ENCODE measurements at places on chromosomes 2 and 18.

DNA sequence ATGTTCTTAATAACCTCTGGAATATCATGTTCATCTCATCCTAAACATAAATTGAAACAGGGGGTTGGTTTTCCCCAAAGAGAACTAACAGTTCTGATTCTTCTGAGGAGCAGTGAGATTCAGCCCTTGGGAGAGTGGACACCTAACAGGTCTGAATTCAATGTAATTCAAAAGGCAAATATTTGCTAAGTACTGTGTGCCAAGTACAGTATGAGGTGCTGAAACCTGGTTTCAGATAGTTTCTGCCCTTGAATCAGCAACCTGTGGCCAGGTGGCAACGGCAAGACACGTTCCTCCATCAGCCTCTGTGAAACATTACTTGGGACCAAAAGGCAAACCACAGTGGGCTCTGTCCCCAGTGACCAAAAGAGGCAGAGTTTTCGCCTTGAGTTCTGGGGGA is 1.3 kb downstream of the LRRC30 start:
- DNase-seq: no peak

DNA sequence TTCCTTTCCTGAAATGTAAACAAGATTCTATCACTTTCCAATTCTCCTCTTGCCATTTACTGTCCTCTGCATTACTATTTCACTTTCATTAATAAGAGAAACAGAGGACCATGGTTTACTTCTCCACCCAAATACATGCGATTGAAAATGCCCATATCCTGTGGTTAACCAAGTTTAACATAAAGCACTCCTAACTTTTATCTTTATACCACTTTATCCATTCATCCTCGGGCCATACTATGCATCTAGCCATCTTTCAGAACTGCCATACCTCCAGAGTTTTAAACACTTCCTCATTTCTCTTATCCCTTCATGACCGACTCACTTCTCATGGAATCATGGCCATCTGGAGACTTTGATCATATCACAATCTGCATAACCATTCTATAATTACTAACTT is 1182.3 kb downstream of the CNTNAP5 start:
- DNase-seq: no peak

DNA sequence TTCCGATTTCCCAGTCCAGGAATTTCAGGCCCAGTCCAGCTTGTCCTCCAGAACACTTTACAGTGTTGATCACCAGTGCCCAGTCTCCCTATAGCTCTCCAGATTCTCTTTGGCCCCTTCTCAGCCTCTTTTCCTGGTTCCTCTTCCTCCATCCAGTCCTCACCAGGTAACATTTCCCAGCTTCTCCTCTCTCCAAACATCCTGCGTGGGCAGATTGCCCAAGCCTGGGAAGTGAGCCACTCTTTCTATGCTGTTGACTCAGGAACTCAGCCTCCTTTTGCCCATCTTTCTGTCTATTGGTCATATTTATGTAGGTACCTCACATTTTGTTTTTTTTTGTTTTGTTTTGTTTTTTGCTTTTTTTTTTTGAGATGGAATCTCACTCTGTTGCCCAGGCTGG is 109.4 kb downstream of the LYPD1 start:
- DNase-seq: no peak

DNA sequence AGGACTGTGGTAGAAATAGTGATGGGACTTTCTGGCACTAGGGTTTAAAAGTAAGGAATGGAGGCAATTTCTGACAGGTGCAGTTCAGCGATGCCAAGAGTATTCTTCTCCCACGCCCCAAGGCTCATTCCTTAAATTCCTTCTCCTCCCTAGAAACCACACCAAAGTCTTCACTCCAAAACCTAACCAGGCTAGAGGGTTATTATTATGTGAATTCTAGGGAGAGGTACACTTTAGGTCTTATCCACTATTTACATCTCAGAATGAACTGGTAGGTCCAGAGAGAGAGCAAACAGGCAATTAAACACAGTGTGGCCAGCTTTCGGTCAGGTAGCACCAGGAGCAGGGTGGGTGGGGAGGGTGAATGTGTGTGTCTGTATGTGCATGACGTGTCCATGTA is 11.4 kb downstream of the IL1F10 start:
- no peak for DNase-seq

DNA sequence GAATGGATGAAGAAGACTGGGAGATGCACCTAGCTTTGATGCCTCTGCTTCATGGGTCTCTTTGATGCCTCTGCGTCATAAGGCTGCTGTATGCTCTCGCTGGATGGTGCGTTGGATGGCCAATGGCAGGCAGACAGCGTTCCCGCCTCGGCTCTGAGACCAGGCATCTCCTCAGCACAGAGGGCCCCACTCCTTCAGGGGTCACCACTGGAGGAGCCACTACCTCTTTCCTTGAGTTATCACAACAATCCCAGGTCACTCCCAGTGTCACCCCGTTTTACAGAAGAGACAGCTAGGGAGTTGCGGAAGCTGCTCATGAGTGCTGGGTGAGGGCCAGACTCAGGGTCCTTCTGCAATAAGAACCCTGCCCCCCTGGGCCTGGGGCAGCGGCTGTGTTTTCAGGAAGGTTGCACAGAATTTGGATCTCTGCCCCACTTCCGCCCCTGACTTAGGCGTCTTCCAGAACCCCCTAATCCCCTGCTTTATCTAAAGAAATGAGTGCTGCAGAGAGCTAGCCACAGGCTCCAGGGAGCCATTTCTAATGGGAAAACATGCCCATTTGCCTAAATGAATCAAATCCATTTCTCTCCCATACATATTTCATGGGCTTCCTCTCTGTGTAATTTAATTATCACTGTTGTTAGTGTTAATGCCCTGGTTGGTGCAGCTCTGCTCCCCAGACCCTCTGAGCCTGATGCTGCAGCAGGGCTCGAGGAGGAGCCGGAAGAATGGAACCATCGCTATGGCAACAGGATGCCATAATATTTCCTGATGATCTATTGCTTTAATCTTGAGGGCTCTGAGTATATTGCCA is 131.8 kb upstream of the HS6ST1 start:
- no peak for DNase-seq

- no peak for DNase-seq
These were observed 374.6 kb downstream of the PTH2R start for GRCh38 chr2:208781166-208781565.

Measured in substantia nigra (tissue), 51 donors.